ENCODE measurements at places on chromosomes 4 and X.
A peak's percentile ranks its signal among the peaks of the same experiment; 100 is the strongest.

DNA sequence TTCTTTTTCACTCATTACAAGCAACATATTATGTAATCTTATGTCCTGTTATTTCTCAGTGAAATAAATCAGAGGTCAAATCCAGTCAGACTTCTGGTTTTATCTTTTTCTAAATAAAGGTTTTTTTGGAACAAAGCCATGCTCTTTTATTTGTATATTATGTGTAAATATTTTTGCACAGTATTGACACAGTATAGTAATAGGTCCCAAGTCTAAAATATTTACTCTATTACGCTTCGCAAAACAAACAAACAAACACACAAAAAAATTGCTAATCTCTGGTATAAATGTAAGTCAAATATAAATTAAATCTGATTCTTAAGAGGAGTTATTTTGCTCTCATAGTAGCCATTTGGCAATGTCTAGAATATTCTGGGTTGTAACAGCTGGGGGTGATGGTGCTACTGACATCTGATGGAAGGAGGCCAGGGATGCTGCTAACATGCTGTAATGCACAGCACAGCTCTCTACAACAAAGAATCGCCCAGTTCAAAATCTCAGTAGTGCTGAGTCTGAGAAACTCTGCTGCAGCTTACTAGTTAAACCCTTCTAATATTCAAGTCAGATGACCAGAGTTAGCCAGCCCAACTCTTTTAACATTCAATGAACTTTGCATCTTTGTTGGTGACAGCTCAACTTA lies 602.1 kb downstream of the RAB28 start:
- no peak for DNase-seq
- no peak overlapping the region for H3K4me3 ChIP-seq
- H3K27me3 ChIP-seq: no peaks in the 10 kb centered on the region
- H3K36me3 ChIP-seq: no peaks in the 10 kb centered on the region

- H3K36me3 ChIP-seq: no peaks in the 10 kb centered on the region
- no peak overlapping the region for H3K27ac ChIP-seq
- no peaks in the 10 kb centered on the region for H3K27me3 ChIP-seq
- no peaks in the 10 kb centered on the region for H3K4me1 ChIP-seq
- DNase-seq: no peak
- no peak overlapping the region for H3K4me3 ChIP-seq
Observed at GRCh38 chr4:20658456-20658855, 41.8 kb upstream of the PACRGL start.

DNA sequence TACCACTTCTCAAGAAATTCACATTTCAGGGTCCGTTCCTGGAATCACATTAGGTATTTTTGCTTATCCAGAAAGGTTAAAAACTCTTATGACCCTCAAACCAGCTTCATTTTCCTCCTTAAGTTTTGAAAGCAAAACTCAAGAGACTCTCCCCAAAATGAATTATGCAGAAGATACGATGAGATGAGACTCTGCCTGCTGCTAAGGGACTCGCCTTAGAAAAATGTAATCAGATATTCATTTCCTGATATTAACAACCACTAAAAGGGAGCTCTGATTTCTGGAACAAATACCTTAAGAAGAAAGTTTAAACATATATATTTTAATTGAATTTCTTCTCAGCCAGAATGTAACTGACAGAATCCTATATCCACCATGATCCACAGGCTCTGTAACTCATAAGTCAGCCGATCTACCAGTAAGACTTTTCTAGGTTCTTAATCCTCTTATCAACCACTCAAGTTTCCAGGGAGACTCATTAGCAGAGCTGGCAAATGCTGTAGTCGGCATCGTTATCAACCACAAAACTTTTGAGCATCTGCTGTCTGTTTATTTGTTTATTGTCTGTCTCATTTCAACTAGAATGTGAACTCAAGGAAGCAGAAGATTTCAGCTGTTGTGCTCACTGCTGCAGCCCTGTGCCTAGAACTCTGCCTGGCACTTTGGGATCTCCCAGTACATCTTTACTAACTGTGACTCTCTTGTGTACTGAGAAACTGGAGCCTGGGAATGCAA lies 112.5 kb downstream of the LDB2 start:
- no peak overlapping the region for H3K27ac ChIP-seq
- H3K4me1 ChIP-seq: no peaks in the 10 kb centered on the region
- H3K4me3 ChIP-seq: no peak overlapping the region
- no peaks in the 10 kb centered on the region for H3K36me3 ChIP-seq
- no peaks in the 10 kb centered on the region for H3K27me3 ChIP-seq

GRCh38 chr4:33316033-33316432 lies 2595.9 kb downstream of the PCDH7 start:
- H3K27me3 ChIP-seq: no peaks in the 10 kb centered on the region
- no peaks in the 10 kb centered on the region for H3K36me3 ChIP-seq
- no peak overlapping the region for H3K4me3 ChIP-seq
- no peak overlapping the region for H3K27ac ChIP-seq
- no peaks in the 10 kb centered on the region for H3K4me1 ChIP-seq
- no peak for DNase-seq

DNA sequence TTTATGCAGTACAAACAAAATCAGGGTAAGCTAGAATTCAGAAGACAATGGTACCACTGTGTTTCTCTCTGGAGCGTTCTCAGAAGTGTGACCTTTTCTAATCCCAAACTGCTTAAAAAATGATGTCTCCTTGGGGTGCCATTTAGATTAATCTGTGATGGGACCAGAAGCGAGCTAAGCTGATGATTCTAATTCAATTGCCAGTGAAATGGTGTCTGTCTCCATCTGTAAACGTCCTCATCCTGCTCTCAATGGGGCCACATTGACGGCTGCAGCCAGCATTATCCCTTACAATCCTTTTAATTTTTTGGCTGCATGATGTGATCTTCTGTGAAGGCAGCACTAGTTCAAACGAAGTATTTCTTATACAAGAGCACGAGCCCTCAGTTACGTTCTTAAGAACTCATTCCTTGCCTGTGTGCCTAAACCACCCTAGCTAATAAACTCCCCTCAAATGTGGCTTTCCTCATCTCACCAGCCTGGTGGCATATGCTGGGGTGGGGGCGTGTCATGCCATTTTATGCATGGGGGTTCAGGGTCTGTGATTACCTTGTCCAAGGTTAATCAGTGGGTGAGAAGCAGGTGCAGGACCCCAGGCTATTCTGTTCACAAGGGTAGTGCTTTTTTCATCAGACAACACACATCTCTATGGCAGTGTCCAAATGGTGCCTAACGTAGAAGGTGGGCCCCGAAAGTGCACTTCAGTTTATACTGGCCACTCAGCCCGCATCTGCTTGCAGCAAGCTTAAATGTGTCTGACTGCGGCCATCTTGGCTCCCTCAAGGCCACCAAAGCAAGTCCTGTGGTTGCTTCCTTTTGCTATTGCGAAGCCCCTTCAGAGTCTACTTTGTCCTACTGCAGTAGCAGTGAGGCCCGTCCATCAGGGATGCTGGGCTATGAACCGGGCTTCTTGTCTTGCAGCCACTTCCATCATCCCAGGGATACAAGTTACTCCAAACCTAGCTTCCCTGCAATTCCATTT lies 45.7 kb upstream of the SLC2A9 start:
- no peaks in the 10 kb centered on the region for H3K27me3 ChIP-seq
- peaks cover 14% of the 10 kb centered on the region for H3K36me3 ChIP-seq
- DNase-seq: no peak

DNA sequence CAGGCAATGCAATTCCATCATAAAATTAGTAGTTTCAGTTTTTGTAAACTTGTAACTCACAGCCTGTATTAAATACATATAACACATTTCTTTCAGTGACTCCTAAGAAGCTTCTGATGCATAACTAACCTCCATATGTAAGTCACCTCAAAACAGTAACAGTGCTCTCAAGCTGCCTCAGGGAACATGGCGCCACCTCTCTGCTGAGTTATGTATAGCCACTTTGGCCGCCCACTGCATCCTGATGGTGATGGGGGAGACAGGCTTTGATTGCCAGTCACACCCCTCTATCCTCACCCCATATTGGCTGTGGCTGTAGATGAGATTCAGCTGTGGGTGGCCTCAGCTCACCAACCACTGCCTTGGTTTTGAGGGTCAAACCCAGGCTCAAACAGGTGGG lies 54.3 kb downstream of the LRBA start:
- H3K4me3 ChIP-seq: no peak overlapping the region
- no peaks in the 10 kb centered on the region for H3K27me3 ChIP-seq
- H3K27ac ChIP-seq: no peak overlapping the region
- DNase-seq: no peak
- peaks cover 3% of the 10 kb centered on the region for H3K4me1 ChIP-seq
- H3K36me3 ChIP-seq: peaks cover 9% of the 10 kb centered on the region

GRCh38 chrX:81120258-81120935 lies 81.3 kb downstream of the HMGN5 start:
- H3K4me3 ChIP-seq: peak overlapping the region; percentile 99
- no peak overlapping the region for H3K27ac ChIP-seq
- H3K4me1 ChIP-seq: peaks cover 2% of the 10 kb centered on the region
- no peaks in the 10 kb centered on the region for H3K36me3 ChIP-seq
- no peak for DNase-seq
- H3K27me3 ChIP-seq: no peaks in the 10 kb centered on the region

GRCh38 chr4:15455290-15455689 lies 14.4 kb upstream of the CC2D2A start:
- DNase-seq: no peak
- H3K4me1 ChIP-seq: peaks cover 27% of the 10 kb centered on the region
- H3K27me3 ChIP-seq: no peaks in the 10 kb centered on the region
- H3K4me3 ChIP-seq: no peak overlapping the region

- DNase-seq: no peak
- H3K27ac ChIP-seq: no peak overlapping the region
- no peaks in the 10 kb centered on the region for H3K27me3 ChIP-seq
- H3K4me1 ChIP-seq: no peaks in the 10 kb centered on the region
- H3K36me3 ChIP-seq: no peaks in the 10 kb centered on the region
Observed at GRCh38 chrX:66760651-66761050, 121.8 kb upstream of the EDA2R start.

GRCh38 chr4:612052-612748 lies 13.2 kb upstream of the PDE6B start:
- H3K4me1 ChIP-seq: no peaks in the 10 kb centered on the region
- DNase-seq: no peak
- H3K27me3 ChIP-seq: peaks cover 16% of the 10 kb centered on the region
- no peak overlapping the region for H3K27ac ChIP-seq

- no peaks in the 10 kb centered on the region for H3K36me3 ChIP-seq
- no peak for DNase-seq
Observed at GRCh38 chrX:136259543-136259942, 8.3 kb upstream of the MAP7D3 start.

GRCh38 chr4:184099535-184099966 lies 118.1 kb downstream of the ENPP6 start:
- H3K36me3 ChIP-seq: no peaks in the 10 kb centered on the region
- no peak for DNase-seq
- peaks cover 12% of the 10 kb centered on the region for H3K4me1 ChIP-seq
- peaks cover 41% of the 10 kb centered on the region for H3K27me3 ChIP-seq
- H3K27ac ChIP-seq: no peak overlapping the region
- H3K4me3 ChIP-seq: no peak overlapping the region

DNA sequence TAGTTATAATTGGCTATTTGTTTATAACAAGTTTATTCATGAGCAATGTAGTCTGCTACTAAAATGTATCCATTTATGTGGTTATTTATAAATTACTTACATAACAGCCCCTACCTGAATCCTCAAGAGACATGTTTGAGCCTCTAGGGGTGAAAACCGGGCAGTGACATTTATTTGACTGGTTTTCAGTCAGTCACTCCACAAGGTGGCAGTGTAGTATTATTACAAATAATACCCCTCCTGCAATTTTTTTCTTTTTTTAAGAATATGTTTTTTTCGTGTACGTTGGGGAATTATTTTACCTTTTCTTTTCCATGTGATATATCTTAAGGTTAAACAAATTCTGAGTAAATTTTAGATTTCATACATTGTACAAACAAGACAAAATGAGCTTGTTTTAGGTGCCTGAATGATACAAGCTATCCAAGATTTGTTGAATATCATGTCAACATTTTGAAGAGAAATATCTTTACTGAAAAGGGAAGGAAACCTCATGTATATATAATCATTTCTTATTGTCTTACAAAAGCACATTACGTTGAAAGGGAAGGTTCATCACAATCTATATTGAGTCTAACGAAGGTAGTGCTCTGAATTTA lies 598.7 kb upstream of the TECRL start:
- H3K4me1 ChIP-seq: no peaks in the 10 kb centered on the region
- no peaks in the 10 kb centered on the region for H3K27me3 ChIP-seq
- no peak for DNase-seq
- no peak overlapping the region for H3K27ac ChIP-seq
- no peak overlapping the region for H3K4me3 ChIP-seq
- H3K36me3 ChIP-seq: no peaks in the 10 kb centered on the region

DNA sequence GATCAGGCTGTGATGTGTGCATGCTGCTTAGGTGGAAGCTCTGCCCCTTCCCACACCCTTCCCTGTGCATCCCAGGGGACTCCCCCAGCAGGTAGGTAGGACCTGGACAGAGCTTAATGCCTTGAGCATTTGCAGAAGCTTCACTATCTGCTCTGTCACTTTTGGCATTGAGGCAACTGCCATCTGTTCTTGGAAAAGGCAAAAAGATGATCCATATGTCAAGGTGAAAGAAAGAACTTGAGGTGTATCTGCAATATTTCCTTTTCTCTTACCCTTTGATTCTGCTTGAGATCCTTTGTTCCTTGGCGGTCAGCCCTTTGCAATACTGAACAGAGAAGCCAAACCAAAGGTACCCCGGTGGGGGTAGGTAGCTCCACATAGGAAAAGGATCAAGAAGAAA lies 37.1 kb upstream of the TBC1D9 start:
- no peak for DNase-seq
- peaks cover 72% of the 10 kb centered on the region for H3K4me1 ChIP-seq
- no peaks in the 10 kb centered on the region for H3K36me3 ChIP-seq
- peak overlapping the region; percentile 90 for H3K27ac ChIP-seq
- H3K4me3 ChIP-seq: no peak overlapping the region
- no peaks in the 10 kb centered on the region for H3K27me3 ChIP-seq

- DNase-seq: no peak
- no peak overlapping the region for H3K4me3 ChIP-seq
- no peaks in the 10 kb centered on the region for H3K4me1 ChIP-seq
- no peak overlapping the region for H3K27ac ChIP-seq
Observed at GRCh38 chrX:16476692-16477091, 173.3 kb upstream of the S100G start.

- H3K4me1 ChIP-seq: no peaks in the 10 kb centered on the region
- H3K27me3 ChIP-seq: peaks cover 19% of the 10 kb centered on the region
- H3K27ac ChIP-seq: no peak overlapping the region
Observed at GRCh38 chr4:7924570-7924969, 15.1 kb downstream of the AFAP1 start.

GRCh38 chr4:151803246-151803645 lies 42.4 kb upstream of the GATB start:
- no peak for DNase-seq
- H3K4me3 ChIP-seq: no peak overlapping the region
- H3K27ac ChIP-seq: no peak overlapping the region
- no peaks in the 10 kb centered on the region for H3K27me3 ChIP-seq
- no peaks in the 10 kb centered on the region for H3K4me1 ChIP-seq

DNA sequence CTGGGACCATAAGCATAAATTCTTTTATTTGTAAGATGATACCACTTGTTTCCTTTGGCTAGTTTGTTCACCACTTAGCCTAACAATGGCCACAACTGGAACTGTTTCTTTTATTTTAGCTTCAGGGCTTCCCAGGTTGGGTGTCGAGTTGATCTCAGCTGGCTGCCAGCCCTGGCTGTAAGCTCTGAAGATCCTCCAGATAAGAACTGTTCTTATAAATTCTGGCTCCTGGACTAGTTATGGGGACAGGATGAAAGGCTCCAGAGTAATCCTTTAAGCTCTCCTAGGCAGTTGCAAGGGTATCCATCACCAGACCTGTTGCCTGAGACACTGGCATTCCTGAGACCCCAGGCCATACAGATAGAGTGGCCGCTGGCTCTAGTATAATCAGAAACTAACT lies 129.4 kb upstream of the ACSL4 start:
- DNase-seq: no peak
- H3K36me3 ChIP-seq: no peaks in the 10 kb centered on the region
- no peak overlapping the region for H3K4me3 ChIP-seq
- H3K27me3 ChIP-seq: peaks cover under 1% of the 10 kb centered on the region
- no peaks in the 10 kb centered on the region for H3K4me1 ChIP-seq
- no peak overlapping the region for H3K27ac ChIP-seq

Data from naive B cell (primary cell).